ENCODE measurements at places on chromosomes 4 and X. TPM values are rescaled to one million over a fixed set of nuclear protein-coding genes. Genes with fewer than 3 reads are reported as not detected.

- DNase-seq = peak; percentile 50
These were observed at the start of gene NPY1R for GRCh38 chr4:163332526-163333406. TSS of gene NPY1R (minus strand) at chr4:163332596. CDS start at chr4:163326554, 6,042 bp downstream.

DNA sequence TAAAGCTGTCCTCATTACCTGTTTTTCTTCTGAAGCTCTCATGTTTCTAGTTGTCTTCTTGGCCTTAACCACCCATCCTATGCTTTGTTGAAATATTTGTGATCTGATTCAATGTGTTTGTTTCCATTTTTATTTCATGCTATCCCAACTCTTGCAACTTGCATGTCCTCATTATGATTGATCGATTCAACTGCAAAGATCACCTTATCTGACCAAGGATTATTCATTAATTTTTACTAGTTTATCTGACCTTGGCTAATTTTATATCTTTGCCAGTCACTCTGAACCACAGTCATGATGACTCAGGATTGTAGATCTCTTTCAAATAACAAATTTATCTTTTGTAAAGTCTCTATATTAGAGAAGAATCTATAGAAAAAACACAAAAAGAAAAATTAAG is 70.7 kb downstream of the UGT2A2 start:
- DNase-seq = no peak

DNA sequence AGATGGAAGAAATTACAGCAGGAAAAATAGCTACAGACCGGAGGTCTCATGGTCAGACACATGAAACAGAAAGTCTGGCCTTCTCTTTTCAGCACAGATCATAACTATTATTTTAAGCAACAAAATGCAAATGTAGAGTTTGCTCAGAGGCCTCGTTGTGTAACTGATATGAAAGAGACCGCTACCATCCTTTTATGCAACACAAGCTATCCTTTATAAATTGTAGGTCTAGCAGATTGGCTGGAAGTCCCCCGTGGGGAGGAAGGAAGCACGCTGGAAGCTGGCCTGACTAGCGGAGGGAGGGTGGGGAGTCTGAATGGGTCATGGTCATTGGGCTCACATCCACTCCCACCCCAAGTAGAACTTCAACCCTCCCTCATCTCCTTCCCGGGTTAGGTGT is 27.7 kb downstream of the DMP1 start:
- no peak for DNase-seq

- DNase-seq = no peak
These were observed 395.8 kb downstream of the GASK1B start for GRCh38 chr4:157776930-157777528.

DNA sequence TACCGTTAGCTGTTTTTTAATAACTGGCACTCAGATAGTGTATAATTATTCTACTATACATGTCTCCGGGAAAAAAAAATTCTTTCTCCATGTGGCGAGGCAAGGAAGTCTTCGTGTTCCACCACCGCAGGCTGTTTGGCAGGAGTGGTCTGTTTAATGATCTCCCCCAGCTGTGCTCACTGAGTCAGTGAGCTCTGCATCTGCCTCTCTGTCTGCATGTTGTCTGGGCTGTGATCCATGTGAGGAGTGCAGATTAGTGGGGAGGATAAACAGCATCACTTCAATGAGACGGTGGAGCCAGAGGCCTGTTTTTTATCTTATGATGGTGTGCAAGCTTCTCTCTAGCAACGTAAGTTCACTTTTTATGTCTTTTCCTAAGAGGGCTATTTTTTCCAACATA is 69.8 kb downstream of the RPS3A start:
- no peak for DNase-seq

DNA sequence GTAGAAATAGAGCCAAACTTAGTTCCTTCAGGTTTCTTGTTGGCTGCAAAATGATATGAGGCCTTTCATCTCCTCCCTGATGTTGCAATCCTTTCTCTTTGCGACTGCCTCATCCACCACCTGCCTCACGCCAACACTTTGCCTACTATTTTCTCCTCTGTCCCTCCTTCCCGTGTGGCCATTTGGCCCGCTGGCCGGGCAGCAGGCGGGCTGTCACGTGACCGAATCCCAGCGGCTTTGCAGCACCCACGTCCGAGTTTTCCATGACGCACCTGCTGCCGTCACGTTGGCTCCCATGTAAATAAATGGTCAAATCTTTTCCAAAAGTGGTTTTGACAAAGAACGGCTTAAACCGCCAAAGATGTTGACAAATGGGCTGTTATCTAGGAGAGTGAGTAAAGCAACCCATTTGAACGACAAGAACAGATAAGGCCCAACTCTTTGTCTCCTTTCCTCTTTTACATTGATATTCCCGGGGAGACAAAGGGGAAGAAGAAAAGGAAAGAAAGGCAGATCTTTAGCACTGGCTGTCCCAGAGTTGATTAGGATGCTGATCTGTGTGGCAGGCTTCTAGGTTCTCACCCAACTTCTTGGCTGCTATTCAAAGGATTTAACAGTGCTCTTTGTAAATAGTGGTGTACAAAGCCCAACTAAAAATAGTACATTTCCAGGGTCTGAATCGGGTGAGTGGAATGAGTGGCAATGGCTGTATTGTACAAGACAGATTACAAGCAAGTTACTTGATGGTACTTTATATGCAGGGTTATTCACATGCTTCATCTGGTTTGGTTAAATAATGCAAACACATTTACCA is 174.2 kb upstream of the JADE1 start:
- peak; percentile 86 for DNase-seq

DNA sequence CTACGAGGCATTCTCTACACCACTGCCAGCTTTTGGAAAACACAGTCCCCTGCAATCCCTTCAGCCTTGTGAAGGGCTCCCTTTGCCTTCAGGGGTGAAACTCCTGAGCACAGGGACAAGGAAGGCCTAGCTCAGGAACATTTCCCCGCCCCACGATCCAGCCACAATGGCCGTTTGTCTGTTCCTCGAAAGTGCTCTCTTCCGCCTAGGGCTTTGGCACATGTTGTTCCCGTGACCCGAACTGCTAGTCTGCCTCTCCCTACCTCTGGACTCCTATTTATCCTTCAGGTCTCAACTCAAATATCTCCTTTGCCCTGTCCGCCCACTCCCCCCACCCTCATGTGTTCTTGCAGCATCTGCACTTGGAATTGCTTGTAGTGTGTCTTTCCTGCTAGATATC is 12.1 kb downstream of the FGD1 start:
- no peak for DNase-seq

DNA sequence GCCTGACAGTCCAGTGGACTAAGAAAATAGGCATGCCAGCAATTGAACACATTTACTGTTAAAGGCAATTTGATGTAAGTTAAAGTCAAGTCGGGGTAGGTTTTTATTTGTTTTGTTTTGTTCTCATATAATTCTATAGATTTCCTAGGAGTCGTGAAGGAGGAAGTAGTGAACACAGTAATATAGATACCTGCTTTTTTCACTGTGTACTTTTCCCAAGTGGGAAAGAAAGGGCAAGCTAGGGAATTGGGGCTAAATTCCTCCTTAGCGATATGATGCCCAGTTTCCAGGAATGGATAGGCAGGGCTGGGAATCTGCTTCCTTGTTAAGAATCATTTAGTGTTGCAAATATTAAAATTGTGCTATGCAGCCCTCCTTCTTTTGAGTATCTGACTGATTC is 271.0 kb downstream of the ARHGAP24 start:
- DNase-seq = no peak

DNA sequence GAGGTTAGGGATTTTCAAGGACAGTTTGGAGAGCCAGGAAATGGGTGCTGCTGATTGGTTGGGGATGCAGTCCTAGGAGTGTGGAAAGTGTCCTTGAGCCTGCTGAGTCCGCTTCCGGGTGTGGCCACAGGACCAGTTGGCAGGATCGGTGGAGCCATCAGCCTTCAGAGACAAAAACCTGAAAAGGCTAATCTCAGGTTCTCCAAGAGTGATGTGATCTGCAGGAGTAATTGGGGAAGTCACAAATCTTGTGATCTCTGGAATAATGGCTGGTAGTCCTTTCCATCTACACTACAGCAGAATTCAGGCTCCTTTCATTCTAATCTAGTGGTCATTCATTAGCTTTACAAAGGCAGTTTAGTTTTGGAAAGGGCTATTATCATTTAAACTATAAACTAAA is 55.9 kb upstream of the BMP2K start:
- DNase-seq = no peak

The PAGE4 gene
- not detected for total RNA-seq

The STS gene
- total RNA-seq = 3.2 TPM

The NSUN7 gene
- total RNA-seq = 5.9 TPM

The NDP gene
- 29.2 TPM for total RNA-seq

All from M059J (cell line).